ENCODE measurements at places on chromosomes 1 and 21. TPM values are rescaled to one million over a fixed set of nuclear protein-coding genes. Genes with fewer than 3 reads are reported as not detected.

RGS13 gene
- total RNA-seq: not detected

PLA2G2D gene
- total RNA-seq: not detected

OR2T33 gene
- not detected for total RNA-seq

SMYD2 gene
- 42.4 TPM for total RNA-seq

LGR6 gene
- total RNA-seq: not detected

RAB7B gene
- total RNA-seq: 3.4 TPM

- DNase-seq: peak; percentile 32
Observed at GRCh38 chr1:152013664-152014237, 20.1 kb upstream of the S100A10 start.

GRCh38 chr1:84896279-84896678 lies 3.3 kb upstream of the LPAR3 start:
- no peak for DNase-seq

GRCh38 chr1:182677397-182678098 lies 6.8 kb downstream of the RGS8 start:
- no peak for DNase-seq

DNA sequence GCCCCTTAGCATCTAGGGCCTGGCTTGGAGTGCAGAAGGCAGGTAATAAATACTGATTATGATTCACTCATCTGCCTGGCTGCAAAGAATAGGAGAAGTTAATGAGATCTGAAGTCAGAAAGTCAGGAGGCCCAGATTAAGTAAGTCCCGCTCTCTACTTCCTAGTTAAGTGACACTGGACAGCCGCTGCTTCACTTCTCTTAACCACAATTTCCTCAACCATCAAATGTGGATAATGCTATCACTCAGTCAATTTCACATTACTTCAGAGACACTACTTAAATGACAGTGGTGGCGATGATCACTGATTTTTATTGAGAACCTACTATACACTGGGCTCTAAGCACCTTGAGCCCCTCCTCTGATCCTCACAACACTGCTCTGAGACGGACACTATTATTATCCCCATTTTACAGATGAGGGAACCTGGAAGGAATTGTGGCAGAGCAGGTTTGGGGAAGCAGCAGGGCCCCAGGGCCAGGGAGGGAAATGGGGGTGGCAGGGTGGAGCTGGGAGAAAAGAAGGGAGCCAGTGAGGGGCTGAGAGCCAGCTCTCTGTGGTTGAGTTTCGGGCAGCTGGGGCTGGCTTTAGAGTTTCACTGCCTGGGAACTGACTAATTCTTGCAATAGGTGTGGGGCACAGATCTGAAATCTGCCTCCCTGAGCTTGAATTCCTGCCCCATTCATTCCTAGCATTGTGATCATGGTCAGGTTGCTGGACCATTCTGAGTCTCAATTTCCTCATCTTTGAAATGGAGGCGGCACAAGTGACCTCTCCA lies 2.4 kb upstream of the E2F2 start:
- DNase-seq: no peak

DNA sequence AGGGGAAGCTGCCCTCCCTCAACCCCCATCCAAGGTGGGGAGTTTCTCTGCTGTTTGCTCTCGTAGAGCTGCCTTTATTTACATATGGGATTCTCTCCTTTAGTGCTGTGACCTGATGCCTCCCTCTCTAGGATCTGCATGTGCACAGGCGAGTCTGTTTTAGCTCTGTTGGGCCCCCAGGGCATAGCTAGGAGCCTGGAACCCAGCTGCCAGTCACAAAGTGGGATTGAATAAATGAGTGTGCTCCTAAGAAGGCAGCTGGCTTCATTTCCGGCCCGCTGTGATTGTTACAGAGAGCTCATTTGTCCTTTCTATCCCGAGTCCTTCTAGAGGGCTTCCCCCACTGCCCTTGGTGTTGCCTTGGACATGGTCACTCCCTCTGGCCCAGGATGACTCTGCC lies 176.6 kb downstream of the GRIK3 start:
- DNase-seq: no peak

DNA sequence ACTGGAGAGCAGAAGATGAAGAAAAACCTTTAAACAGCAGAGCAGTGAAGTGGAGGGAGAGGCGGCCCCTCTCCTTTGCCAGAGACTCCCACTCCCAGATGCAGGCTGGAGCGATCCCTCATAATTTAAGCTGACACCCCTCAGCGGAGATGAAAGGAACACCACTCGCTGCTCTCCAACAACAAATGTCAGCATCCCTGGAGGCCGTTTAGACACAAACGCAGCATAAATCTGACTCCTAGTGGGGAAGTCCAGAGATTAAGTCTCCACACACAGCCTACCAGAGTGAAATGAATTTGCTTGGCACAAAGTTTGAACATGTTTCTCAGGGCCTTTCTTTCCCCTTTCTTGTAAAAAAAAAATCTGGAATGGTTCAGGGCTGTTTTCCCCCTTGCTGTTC lies 137.8 kb downstream of the LMX1A start:
- no peak for DNase-seq

GRCh38 chr1:84143796-84144565 lies at the start of gene PRKACB:
PRKACB (plus strand) TSS chr1:84144271; CDS start chr1:84144362, 91 bp downstream.
- DNase-seq: peak; percentile 41

- DNase-seq: no peak
Observed at GRCh38 chr1:56229186-56229585, 350.2 kb downstream of the PLPP3 start.

- peak; percentile 60 for DNase-seq
Observed at GRCh38 chr1:48677306-48678287, 99.1 kb downstream of the BEND5 start.

DNA sequence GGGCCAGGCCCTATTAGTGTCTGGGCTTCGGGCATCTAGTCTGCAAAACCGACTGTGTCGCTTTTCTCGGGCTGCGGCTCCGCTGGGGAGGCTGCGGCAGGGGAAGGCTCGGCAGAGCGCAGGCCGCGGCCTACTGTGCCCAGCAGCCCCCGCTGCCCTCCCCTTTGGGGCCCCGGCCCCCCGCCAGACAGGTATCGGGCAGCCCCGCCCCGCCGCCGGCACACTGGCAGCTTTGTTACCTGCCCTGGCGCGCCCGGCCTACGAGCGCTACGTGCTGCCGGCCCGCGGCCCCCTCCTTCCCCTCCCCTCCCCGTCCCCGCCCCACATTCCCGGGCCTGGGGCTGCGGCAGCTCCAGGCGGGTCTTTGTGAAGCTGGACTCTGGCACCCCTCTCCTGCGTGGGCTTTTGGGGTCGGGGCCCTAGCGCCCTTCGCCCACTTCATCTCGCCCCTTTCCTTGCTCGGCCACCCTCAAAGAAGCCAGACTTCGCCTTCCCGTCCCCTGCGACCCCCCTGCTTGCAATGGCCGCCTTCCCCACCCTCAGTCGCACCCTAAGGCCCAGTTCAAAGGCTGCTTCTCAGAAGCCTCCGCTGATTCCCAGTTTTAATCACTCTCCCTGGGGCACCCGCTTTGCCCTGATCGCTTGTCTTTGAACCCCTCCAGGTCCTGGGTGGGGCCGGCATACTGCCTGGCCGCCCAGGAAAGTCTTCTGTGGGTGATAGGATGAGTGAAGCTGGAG lies 48.9 kb upstream of the SLC2A1 start:
- DNase-seq: no peak

DNA sequence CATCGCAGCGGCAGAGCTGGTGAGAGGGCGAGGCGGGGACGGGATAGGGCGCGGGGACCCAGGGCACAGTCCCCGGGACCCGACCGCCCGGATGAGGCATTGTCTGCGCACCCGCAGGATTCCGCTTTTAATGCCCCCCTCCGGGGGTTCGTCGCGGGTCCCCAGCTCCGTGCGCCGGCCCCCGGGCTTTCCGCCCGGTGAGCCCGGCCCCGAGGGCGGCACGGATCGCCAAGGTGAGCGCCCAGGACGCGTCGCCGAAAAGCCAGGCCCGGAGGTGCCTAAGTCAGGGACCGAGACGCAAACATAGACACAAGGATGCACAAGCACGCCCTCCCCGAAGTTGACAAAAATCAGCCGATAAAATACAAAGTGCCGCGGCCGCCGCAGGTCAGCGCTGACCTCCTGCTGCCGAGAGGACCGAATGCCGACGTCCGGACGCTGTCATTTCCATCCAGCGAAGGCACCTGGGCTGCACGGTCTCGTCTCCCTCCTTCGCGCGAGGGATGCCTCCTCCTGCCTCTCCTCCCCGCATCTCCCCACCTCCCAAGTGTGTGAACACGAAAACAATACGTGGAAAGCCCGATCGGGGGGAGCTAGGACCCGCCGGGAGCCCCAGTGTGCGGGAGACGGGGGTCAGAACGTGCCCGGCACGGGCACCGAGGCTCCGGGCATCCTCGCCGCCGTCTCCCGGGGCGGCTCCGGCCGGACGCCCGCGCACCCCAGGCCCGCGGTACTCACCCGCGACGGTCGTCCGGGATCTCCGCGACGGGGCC lies 101.1 kb upstream of the SOD1 start:
- no peak for DNase-seq

DNA sequence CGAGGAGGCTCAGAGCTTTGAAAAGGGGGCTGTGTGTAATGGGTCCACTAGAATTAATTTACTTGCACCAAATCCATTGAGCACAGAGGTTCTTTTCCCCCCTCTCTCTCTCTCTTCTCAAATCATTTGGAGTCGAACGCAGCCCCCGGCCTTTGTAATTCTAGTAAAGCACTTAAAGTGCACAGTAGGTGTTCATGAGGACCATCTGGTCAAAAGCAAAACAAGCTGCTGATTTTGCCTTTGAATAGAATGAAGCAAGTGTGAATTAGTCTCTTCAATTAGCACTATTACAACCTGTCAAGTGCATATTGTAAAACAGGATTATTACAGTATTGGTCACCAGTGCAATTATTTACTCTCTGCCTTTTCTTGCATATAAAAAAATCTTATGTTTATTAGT lies 259.9 kb downstream of the FAF1 start:
- DNase-seq: no peak

GRCh38 chr1:16125088-16125470 lies 30.8 kb downstream of the EPHA2 start:
- DNase-seq: no peak

DNA sequence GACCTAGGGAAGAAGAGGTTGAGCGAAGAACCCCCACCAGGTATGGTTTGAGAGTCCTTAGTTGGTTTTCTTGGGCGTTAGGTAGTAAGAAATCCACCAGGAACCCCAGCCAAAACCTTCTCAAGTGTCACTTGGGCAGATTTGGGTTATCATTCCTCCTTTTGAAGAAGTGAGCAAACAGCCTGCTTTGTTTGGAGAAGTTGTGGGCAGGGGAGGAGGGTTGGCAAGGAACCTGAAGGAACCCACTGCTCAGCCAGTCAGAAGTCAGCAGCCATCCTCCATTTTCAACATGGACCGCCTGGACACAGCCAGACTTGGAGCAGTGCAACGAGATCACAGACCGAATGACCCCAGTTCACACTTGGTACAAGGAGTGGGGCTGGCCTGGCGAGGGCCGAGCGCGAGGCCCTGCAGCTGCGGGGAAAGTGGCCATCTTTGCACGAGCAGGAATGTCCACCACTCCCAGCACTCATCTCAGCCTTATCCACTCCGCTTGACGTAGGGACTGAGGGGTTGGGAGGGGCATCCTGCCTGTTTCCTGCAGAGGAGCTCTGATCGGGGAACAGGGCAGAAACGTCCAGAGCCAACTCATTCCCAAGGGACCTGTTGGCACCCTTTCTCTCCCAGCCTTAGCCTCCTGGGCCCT lies 7.2 kb downstream of the ADPRS start:
- DNase-seq: no peak

- peak; percentile 91 for DNase-seq
Observed at GRCh38 chr21:34865400-34866241, 183.5 kb downstream of the RUNX1 start.

GRCh38 chr1:6258675-6259074 lies 2.2 kb downstream of the GPR153 start:
- no peak for DNase-seq

DNA sequence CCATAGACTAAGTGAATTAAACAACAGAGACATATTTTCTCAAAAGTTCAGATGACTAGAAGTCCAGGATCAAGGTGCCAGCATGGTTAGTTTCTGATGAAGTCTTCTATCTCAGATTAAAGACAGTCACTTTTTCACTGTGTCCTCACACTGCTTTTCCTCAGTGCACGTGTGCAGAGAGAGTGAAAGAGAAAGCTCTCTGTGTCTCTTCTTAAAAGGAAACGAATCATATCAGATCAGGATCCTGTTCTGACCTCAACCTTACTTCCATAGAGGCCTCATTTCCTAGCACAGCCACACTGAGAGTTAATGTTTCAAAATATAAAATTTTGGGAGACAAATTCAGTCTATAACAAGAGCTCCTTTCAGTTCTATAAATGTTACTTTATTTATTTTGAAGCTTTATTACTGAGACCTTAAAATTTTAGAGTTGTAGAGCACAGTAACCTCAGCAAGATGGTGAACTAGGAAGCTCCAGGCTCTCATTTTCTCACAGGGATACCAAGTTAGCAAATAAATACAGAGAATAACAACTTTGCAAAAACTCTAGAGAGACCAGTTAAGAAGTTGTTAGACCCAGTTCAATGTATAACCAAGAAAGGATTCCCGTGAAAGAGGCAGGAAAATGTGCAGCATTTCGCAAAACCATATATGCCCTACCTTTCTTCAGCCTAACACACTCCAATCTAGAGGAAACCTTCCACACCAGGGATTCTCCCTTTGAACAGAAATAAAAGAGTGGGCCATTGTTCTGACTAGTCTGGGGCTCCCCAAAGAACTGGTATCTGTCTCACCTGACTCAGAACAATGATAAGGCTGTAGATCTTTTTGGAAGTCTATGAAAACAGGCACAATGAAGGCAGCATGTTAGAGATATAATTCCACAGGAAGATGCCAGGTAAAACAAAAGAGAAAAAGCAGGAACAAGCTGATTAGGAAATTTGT lies 372.2 kb downstream of the MRPL39 start:
- no peak for DNase-seq

DNA sequence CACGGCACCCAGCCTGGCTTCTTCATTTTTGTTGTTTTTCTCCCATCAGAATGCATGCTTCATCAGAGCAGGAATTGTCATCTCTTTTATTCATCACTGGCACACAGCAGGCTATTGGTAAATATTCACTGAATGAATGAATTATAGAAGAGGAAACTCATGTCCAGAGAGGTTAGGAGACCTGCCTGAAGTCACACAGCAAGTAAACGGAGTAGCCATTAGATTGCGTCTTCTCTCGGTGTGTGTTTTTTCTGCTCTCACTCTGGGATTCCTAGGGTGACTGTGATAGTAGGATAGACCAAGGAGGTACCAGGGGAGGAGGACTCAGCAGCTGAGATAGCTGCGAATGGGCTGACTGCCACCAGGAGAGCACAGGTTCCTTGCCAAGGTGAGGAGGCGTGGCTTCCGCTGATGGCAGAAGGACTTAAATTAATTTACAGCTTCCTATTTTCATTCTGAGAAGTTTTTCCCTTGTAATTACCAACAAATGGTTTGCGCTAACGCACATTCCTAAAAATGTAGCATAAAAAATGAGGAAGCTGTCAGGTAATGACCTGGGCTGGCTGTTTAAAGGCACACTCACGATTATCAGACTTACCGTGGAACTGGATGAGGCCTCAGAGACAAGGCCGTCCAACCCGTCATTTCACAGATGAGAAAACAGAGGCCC lies 4.5 kb upstream of the NCMAP start:
- DNase-seq: no peak
